MCF 10A (cell line): ENCODE measurements at places on chromosomes 7 and 10. TPM values are rescaled to one million over a fixed set of nuclear protein-coding genes. Genes with fewer than 3 reads are reported as not detected.
A peak's percentile ranks its signal among the peaks of the same experiment; 100 is the strongest.

Gene TBL2
- 44.0 and 47.0 TPM in 2 replicates for total RNA-seq

Gene TSC22D4
- 36.0 and 43.8 TPM in 2 replicates for total RNA-seq

Gene ZNF853
- total RNA-seq, result not detected in 2 replicates

Gene FAM171A1
- total RNA-seq, result 9.3 and 15.9 TPM in 2 replicates

Gene GALNT17
- not detected in 2 replicates for total RNA-seq

Gene GCK
- not detected in 2 replicates for total RNA-seq

Gene IRF5
- total RNA-seq, result 7.5 and 10.1 TPM in 2 replicates

DNA sequence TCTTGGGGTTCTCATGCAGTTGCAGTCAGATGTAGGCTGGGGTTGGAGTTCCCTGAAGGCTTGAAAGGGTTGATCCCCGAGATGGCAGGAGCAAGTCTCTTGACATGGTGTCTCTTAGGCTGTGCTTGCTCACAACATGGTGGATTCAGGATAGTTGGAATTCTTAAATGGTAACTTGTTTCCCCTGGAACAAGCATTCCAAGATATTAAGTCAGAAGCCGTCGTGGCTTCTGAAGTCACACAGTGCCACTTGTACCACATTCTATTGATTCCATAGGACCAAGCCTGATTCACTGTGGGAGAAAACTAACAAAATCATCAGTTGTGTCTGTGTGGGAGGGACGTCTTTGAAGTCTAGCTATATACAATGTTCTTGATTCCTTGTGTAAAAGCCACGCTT lies 3.5 kb upstream of the SLC35B4 start:
- H3K4me1 ChIP-seq, result peaks cover 12% of the 10 kb centered on the region
- H3K27me3 ChIP-seq, result peaks cover 25% of the 10 kb centered on the region
- no peak overlapping the region for H3K27ac ChIP-seq
- DNase-seq, result no peak
- no peaks in the 10 kb centered on the region for H3K36me3 ChIP-seq

GRCh38 chr10:103578782-103579382 lies 85.4 kb downstream of the NEURL1 start:
- H3K27me3 ChIP-seq, result peaks cover 5% of the 10 kb centered on the region
- no peaks in the 10 kb centered on the region for H3K4me1 ChIP-seq
- H3K36me3 ChIP-seq, result no peaks in the 10 kb centered on the region
- H3K4me3 ChIP-seq, result no peak overlapping the region
- no peak overlapping the region for H3K27ac ChIP-seq
- no peak for DNase-seq

GRCh38 chr7:76071316-76072242 lies 23.7 kb downstream of the MDH2 start:
- H3K27ac ChIP-seq, result no peak overlapping the region
- H3K4me3 ChIP-seq, result no peak overlapping the region
- no peaks in the 10 kb centered on the region for H3K27me3 ChIP-seq
- peaks cover 6% of the 10 kb centered on the region for H3K4me1 ChIP-seq

GRCh38 chr7:100430493-100431285 lies 1.1 kb downstream of the MEPCE start:
- peaks cover 54% of the 10 kb centered on the region for H3K36me3 ChIP-seq
- peak overlapping the region; percentile 82 for H3K4me3 ChIP-seq
- H3K27ac ChIP-seq, result peak overlapping the region; percentile 100
- H3K27me3 ChIP-seq, result no peaks in the 10 kb centered on the region
- peaks cover 41% of the 10 kb centered on the region for H3K4me1 ChIP-seq
- no peak for DNase-seq

DNA sequence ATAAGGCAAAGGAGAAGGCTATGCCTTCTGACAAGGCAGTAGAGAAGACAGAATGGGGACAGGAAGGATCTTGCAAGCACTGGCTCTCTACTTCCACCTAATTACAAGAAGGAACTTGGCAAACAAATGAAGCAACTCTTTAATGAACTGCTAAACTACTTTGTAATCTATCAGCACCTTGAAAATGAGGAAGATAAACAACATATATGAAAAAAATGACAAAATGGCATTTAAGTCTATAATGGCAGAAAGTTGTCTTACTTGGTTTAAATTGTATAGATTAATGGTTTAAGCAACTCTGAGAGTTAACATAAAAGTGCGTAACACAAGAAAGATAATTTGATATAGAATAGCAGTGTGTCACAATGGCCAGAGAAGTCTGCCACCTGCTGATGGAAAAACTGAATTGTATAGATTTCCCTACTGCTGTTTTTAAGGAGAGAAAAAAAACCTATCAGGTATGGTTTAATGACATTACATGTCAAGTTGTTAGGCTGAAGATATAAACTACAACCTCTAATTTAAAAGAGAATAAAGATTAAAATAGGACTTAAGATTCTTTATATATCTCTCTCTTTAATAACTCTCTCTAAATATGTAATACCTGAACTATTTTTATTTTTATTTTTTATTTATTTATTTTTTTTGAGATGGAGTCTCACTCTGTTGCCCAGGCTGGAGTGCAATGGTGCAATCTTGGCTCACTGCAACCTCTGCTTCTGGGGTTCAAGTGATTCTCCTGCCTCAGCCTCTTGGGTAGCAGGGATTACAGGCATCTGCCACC lies 11.8 kb downstream of the NT5C3A start:
- H3K4me3 ChIP-seq, result no peak overlapping the region
- H3K36me3 ChIP-seq, result peaks cover 8% of the 10 kb centered on the region
- H3K27ac ChIP-seq, result no peak overlapping the region

DNA sequence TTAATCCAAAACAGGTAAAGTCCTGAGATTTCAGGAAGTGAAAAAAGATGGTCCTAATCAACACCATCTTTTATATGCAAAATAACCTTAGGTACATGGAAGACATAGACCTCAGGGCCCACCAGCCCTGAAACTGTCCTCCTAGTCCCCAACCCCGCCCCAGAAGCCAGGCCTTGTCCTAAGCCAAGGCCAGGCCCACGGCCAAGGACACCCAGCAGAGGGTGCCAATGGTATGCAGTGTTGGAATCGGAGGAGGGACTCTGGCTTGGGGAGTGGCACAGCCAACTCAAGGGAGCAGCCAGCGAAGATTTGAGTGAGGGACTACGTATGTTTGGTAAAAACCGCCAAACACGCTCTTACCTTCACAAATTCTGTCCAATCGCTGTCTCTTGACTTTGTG lies 96.7 kb downstream of the ZRANB1 start:
- H3K27me3 ChIP-seq, result no peaks in the 10 kb centered on the region
- peaks cover 41% of the 10 kb centered on the region for H3K4me1 ChIP-seq
- DNase-seq, result peak; percentile 71
- H3K27ac ChIP-seq, result peak overlapping the region; percentile 91

- H3K4me3 ChIP-seq, result no peak overlapping the region
- H3K36me3 ChIP-seq, result no peaks in the 10 kb centered on the region
- DNase-seq, result no peak
- H3K4me1 ChIP-seq, result no peaks in the 10 kb centered on the region
- no peak overlapping the region for H3K27ac ChIP-seq
These were observed 230.9 kb downstream of the CREB5 start for GRCh38 chr7:28643188-28643569.

DNA sequence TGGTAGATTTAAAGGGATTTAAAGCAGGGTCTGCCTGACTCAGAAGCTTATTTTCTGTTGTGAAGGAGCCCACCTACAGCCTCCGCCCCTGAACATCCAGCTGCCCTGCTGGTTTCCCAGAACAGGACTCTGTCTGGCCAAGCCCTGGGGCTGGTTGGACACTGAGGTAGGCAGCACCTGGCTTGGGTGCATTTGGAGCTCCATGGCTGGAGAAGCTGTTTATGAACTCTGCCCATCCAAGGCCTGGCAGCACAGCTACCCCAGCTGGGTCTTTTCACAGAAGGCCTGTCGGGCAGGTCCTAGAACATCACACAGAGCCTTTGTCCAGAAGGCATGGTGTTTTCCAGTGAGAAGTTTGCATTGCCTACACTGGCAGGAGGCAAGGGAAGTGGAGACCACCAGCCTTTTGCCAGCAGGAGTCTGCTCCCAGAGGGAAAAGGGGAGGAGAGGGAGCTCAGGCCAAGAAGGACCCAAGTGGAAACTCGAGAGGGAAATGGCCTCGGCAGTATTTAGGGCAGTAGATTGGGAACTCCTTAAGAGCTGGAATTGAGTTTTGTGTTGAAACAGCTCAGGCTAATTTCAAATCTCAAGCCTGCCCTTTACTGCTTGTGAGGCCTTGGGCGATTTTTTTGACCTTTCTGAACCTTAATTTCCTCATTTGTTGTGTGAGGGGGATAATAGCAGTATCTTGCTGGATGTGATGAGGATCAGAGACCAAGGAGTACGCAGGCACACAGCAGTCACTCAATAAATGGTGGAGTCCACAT lies 12.3 kb upstream of the PDCD4 start:
- peaks cover 41% of the 10 kb centered on the region for H3K4me1 ChIP-seq
- no peak for DNase-seq
- H3K36me3 ChIP-seq, result no peaks in the 10 kb centered on the region
- H3K27me3 ChIP-seq, result no peaks in the 10 kb centered on the region
- no peak overlapping the region for H3K27ac ChIP-seq

DNA sequence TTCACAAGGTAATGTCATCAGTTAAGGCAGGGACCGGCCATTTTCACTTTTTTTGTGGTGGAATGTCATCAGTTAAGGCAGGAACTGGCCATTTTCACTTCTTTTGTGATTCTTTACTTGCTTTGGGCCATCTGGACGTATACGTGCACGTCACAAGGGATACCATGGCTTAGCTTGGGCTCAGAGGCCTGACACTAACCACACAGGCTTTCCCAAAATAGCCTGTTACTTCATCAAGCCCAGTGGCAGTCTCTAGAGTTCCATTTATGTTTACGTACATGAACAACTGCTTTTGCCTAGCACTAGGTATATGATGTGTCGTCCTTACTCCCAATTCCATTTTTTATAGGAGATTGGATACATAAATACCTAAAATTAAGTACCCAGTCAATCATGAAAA lies 237.9 kb downstream of the C7orf25 start:
- H3K27ac ChIP-seq, result peak overlapping the region; percentile 89
- no peaks in the 10 kb centered on the region for H3K36me3 ChIP-seq
- H3K27me3 ChIP-seq, result no peaks in the 10 kb centered on the region
- no peak for DNase-seq
- H3K4me3 ChIP-seq, result no peak overlapping the region

GRCh38 chr10:128095753-128096469 lies 30.3 kb downstream of the MKI67 start:
- DNase-seq, result no peak
- H3K4me1 ChIP-seq, result peaks cover 6% of the 10 kb centered on the region
- H3K36me3 ChIP-seq, result peaks cover 6% of the 10 kb centered on the region
- H3K27ac ChIP-seq, result no peak overlapping the region
- H3K4me3 ChIP-seq, result no peak overlapping the region

- H3K36me3 ChIP-seq, result peaks cover 13% of the 10 kb centered on the region
- H3K4me1 ChIP-seq, result peaks cover 33% of the 10 kb centered on the region
- H3K4me3 ChIP-seq, result peak overlapping the region; percentile 81
- DNase-seq, result no peak
- H3K27me3 ChIP-seq, result no peaks in the 10 kb centered on the region
These were observed 18.0 kb downstream of the MXI1 start for GRCh38 chr10:110225441-110225755.

- DNase-seq, result no peak
- H3K27me3 ChIP-seq, result peaks cover 22% of the 10 kb centered on the region
- no peak overlapping the region for H3K4me3 ChIP-seq
- peaks cover 10% of the 10 kb centered on the region for H3K4me1 ChIP-seq
- H3K27ac ChIP-seq, result no peak overlapping the region
These were observed 245.2 kb upstream of the PRSS58 start for GRCh38 chr7:142503036-142503435.

GRCh38 chr10:46557319-46558121 lies 1.1 kb upstream of the GPRIN2 start:
- no peaks in the 10 kb centered on the region for H3K27me3 ChIP-seq
- peak overlapping the region; percentile 32 for H3K27ac ChIP-seq
- no peak for DNase-seq
- no peaks in the 10 kb centered on the region for H3K36me3 ChIP-seq

DNA sequence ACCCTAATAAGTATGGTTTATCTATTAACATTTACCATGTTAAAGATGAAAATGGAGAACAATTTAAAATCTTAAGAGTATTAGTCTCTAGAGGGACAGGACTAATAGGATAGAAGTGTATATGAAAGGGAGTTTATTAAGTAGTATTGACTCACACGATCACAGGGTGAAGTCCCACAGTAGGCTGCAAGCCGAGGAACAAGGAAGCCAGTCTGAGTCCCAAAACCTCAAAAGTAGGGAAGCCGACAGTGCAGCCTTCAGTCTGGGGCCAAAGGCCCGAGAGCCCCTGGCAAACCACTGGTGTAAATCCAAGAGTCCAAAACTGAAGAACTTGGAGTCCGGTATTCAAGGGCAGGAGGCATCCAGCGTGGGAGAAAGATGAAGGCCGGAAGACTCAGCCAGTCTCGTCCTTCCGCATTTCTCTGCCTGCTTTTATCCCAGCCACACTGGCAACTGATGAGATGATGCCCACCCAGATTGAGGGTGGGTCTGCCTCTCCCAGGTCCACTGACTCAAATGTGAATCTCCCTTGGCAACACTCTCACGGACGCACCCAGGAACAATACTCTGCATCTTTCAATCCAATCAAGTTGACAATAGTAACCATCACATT lies 140.8 kb upstream of the FAM20C start:
- no peak overlapping the region for H3K27ac ChIP-seq
- H3K36me3 ChIP-seq, result no peaks in the 10 kb centered on the region
- H3K27me3 ChIP-seq, result no peaks in the 10 kb centered on the region
- no peaks in the 10 kb centered on the region for H3K4me1 ChIP-seq
- DNase-seq, result no peak
- no peak overlapping the region for H3K4me3 ChIP-seq

DNA sequence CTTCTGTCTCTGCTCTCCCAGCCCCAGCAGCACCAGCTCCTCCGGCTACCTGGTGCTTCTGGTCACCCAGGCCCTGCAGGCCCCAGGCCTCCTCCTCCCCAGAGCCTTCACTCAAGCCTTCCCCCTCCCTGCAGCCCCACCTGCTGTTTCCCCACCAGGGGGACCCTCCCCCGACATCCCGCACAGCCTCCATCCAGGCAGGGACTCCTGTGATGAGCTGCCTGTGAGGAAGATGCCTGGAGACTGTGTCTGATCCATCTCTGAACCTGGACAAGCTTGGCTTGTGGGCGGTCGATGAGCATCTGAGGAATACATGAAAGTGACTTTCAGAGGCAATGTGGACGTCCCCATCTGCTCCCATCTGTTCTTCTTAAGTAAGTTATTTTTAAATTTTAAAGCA lies 45.0 kb downstream of the RAMP3 start:
- H3K27ac ChIP-seq, result no peak overlapping the region
- H3K36me3 ChIP-seq, result no peaks in the 10 kb centered on the region
- no peak overlapping the region for H3K4me3 ChIP-seq
- peaks cover 29% of the 10 kb centered on the region for H3K27me3 ChIP-seq
- DNase-seq, result no peak

- no peaks in the 10 kb centered on the region for H3K4me1 ChIP-seq
- H3K27ac ChIP-seq, result no peak overlapping the region
- H3K27me3 ChIP-seq, result peaks cover 56% of the 10 kb centered on the region
- no peak overlapping the region for H3K4me3 ChIP-seq
These were observed 362.5 kb upstream of the ZMIZ1 start for GRCh38 chr10:78706256-78706655.
